Umbilical cord (tissue), 2 donors: ENCODE measurements at places on chromosomes 11 and 22.

DNA sequence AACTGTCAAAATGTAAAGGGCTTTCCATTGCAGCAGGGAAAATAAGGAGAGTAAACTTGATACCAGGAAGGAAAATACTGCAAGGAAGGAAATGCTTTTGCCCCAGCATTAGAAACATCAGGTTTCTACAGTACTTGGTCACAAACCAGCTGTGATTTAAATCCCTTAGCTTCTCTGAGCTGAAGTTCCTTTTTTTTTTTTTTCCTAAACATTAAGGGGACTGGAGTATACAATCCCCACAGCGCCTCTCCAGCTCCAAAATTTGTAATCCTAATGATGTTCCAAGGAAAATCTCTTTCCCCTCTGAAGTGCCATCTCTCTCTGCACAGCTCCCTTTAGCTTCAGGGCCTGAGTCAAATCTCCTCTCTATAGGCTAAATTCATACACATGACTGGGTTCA is 220.5 kb upstream of the PITPNB start:
- DNase-seq = peak; percentile 42

GRCh38 chr11:114135737-114136151 is 76.2 kb downstream of the ZBTB16 start:
- DNase-seq = no peak

- DNase-seq = no peak
These were observed 115.1 kb downstream of the ARFGAP2 start for GRCh38 chr11:47061429-47062178.

GRCh38 chr11:61543606-61544306 is 35.2 kb downstream of the LRRC10B start:
- DNase-seq = no peak

- no peak for DNase-seq
These were observed 40.9 kb upstream of the SCUBE2 start for GRCh38 chr11:9132203-9132878.

DNA sequence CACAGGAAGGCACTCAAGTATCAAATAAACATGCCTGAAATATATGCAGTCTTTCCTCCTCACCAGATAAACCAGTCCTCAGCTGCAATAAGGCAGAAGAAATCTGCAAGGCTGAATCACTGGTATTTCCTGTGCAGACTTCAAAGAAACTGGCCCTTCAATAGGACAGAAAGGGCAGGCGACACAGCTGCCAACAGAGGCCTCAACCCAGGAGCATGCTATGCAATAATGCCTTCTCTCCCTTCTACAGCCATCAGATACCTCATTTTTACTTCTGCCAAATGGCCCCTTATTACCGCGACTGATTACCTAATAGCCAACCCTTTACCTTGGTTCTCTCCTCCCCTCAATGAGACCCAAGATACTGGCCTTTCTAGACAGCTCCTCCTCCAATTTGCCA is 8.0 kb downstream of the NUMA1 start:
- DNase-seq = peak; percentile 88

- DNase-seq = no peak
These were observed 145.5 kb downstream of the TRIM29 start for GRCh38 chr11:119992171-119993051.

DNA sequence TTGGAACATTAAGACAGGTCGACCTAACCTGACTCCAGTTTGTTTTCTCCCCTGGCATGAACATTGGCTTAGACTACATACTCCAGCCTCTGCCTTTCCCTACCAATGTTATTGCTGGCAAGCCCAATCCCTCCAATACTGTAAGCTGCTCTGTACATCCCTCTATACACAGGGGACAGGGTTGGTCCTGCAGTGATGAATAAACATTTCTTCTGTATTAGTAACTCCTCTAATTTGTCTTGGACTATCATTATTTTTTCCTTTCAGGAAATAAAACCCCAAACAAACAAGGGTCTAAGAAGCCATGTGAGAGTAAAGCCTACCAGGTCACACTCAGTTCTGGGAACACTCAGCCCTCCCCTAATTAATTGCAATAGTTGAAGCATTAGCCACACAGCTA is 35.1 kb upstream of the FJX1 start:
- no peak for DNase-seq
